ENCODE measurements at places on chromosomes 6 and 20.
A peak's percentile ranks its signal among the peaks of the same experiment; 100 is the strongest.

- no peak for DNase-seq
These were observed 82.1 kb downstream of the PSMG4 start for GRCh38 chr6:3340894-3341293.

GRCh38 chr20:39645131-39645530, 683.0 kb downstream of the DHX35 start:
- no peak for DNase-seq

GRCh38 chr6:44442833-44443444, 55.4 kb downstream of the CDC5L start:
- no peak for DNase-seq

- DNase-seq, result no peak
These were observed 26.2 kb downstream of the FOXF2 start for GRCh38 chr6:1415416-1416063.

GRCh38 chr20:15854911-15855310, 718.3 kb downstream of the KIF16B start:
- DNase-seq, result no peak

GRCh38 chr6:122553697-122554096, 56.5 kb upstream of the PKIB start:
- no peak for DNase-seq

DNA sequence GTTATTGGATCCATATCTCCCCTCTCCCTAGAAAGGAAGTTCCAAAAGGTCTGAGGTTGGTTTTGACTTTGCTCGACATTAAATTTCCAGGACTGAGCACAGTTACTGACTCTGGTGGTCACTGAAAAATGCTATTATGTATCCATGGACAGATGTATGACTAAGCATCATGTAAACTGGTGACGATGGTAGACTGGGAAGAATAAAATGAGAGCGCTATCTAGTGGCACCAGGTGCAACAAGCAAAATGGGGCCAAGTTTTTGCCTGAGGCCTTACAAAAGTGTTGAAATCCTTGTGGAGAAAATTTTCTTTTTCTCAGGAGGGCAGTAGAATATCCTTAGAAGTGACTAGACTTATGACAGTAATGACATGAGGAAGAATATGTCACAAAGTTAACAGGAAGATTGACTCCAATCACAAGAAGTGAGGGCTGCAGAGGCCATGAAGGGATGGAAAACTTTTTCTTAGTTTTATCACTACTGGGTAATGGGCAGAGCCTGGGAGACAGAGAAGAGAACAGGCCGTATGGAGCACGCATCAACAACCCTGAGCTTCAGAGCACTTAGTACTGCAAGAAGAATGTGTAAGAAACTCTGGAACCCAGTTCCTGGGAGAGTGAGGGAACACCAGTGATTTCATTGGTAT, 88.9 kb upstream of the ELOVL5 start:
- no peak for DNase-seq

DNA sequence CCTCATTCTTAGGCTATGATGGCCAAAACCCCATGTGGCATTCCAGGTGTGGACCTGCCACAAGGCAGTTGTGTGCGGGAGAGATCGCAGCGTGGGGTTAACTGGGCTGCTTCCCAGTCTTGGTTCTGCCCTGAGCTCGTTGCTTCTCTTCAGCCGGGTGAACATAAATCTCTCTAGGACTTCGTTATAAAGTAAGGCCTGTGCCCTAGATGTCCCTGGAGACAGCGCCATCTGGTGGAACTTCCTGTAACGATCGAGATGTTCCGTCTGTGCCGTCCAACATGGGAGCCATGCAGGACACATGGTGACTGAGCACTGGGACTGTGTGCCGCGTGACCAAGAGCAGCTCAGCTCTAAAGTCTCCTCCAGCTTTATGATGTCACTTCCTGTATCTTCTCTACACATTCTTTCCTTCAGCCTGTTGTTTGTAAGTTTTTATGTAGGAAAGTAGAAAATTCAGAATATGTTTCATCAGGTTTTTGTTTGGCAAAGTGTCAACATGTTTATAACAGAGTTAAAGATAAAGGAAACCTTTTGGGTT, 26.8 kb upstream of the RPP40 start:
- peak; percentile 64 for DNase-seq

DNA sequence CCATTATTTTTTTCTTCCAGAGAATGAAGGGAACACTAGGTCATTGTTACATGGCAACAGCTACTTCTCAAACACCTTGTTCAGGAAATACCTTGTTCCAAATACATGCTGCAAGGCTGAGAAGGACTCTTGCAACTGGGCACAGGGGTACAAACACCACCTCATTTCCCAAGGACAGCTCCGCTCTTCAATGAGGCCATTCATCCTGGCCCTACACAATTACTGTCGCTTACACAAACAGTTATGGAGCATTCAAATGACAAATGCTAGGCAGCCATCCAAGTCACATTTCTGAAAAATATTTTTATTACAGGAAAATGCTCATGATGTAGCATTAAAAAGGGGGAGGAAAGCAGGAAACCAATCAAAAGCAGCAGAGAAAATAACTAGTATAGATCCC, 611.9 kb downstream of the DHX35 start:
- DNase-seq, result no peak

DNA sequence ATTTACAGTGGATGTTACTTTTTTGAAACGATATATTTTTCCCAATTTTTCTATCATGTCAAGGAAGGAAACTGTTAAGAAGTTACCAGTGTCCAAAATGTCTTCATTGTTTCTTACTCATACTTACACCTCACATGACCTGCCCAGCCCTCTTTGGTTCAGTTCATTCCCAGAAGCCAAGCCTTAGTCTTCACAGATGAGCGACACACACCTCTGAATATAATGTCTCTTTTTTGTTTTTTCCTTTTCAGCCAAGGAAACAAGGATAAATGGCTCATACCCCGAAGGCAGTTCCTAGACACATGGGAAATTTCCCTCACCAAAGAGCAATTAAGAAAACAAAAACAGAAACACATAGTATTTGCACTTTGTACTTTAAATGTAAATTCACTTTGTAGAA, 225.2 kb downstream of the SMOC2 start:
- DNase-seq, result no peak

DNA sequence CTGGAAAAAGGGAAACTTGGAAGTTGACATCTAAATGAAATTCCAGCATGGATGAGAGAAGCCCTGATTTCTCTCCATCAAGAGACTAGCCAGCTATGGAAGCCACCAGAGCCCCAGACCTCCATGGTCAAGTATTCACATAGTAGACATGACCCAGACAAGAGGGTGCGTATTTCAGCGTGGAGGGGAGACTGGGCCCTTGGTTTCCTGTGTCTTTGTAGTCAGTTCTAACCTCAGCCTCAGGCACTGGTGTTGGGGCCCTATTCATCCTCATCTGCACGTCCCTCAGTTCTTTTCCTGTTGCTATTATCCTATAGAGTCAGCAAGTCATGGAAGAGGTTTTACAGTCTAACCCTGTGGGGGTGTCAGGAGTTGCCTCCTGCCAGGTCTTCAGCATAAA, 12.5 kb downstream of the GNL1 start:
- DNase-seq, result no peak

GRCh38 chr6:41046084-41046483, 3.8 kb downstream of the TSPO2 start:
- no peak for DNase-seq

DNA sequence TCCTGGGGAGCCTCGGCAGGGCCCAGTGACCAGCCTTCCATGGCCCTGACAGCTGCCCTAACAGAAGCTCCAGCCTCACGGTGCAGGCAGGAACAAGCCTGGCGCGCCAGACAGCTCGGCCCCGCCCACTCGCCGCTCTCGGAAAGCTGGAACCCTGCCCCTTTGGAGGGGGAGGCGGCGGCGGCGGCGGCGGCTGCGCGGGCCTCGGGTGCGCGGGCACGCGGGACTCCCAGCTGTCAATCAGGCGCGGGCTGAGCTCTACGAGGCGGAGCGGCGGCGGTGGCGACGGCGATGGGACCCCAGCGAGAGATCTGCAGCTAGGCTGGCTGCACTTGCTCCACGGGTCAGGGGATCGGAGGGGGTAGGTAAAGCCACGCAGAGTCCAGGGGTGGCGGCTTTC, at the start of gene NRSN1:
TSS of gene NRSN1 (plus strand) at position 236 of the 400 bp plus-strand sequence. CDS start 8,113 bp downstream, outside the sequence.
- DNase-seq, result peak; percentile 43

- DNase-seq, result no peak
These were observed 315.4 kb downstream of the ADGRG6 start for GRCh38 chr6:142617158-142617557.

DNA sequence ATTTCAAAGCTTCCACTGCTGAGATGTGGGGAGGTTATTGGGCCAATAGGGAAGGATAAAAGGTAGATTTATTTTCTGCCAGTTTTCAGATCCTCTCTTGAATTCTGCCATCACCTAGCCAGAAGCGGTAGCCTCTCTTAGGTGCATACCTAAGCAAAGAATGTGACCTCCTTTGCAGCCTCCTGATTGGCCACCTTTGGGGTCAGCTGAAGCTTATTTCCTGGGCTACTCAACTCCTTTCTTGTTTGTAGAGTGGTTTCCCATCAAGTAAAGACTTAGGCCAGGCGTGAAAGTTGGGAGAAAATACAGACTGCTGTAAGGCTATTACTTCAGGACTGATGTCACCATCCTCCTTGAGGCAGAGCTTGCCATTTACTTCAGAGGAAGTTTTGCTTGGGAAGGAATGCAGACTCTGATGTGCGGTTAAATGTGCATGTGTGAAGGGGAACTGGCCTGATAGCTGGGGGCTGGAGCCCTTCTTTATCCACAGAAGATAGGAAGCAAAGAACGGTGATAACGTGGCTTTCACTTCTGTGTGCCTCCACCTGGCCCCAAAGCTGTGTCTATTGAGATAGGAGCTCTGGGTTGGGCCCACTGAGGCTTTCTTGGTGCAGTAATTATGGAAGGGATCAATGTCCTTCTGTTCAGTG, 70.1 kb downstream of the TRMT11 start:
- no peak for DNase-seq

DNA sequence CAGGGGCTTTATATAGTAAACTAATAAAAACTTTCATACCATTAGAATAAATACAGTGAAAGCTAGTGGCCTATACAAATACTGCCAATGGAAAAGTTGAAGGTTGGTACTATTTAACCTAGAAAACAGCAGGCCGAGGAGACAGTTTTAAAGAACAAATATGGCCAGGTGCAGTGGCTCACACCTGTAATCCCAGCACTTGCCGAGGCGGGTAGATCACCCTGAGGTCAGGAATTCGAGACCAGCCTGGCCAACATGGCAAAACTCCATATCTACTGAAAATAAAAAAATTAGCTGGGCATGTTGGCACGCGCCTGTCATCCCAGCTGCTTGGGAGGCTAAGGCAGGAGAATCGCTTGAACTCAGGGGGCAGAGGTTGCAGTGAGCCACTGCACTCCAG, 24.8 kb downstream of the GLYATL3 start:
- DNase-seq, result no peak

DNA sequence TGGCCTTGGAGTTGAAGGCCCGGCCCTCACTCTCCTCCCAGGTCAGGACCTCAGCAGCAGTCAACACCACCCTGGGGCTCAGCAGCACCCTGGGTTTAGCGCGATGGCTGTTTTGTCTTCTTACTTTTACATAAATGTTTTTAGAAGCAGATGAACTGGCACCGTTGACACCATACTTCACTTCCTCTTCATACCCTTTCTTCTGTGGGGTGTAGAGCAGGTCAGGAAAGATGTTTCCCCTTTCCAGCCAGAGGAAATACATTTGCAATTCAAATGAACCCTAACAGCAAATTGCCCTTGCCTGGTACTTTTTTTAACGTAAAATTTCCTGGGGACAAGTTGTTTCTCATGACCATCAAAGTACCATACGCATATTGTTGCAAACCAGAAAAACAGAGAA, 54.7 kb upstream of the SNX9 start:
- DNase-seq, result no peak

DNA sequence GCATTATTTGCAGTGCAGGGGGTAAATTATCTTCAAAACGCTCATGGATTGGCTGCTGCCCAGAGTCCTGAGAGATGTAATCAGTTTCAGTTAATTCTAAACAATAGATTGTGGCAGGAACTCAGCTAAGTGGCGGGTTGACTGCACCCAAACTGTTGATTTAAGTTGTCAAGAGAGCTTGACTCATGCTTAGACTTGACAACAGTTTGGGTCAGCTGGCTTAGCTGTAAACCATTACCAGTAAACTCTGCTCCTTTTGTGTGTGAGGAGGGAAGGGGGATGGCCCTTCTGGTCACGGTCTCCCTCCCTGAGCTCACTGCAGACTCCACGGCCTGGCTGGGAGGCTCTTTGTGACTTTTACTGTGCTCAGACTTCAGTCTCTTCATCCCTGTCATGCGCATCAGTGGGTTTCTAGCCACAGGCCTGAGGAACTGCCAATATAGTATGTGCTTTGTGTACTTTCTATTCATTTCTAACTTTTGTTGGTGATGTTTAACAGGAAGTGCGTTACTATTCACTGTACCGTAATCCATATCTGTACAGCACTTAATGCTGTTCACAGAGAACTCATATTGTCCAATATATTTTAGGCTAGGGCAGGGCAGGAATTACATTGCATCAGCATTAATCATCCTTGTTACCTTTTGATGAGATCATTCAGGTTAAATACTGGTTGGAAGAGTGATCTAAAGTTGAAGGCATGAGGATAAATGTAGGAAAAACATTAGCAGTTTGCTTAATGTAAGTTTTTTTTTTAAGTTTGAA, 488.3 kb downstream of the CDKAL1 start:
- DNase-seq, result no peak

DNA sequence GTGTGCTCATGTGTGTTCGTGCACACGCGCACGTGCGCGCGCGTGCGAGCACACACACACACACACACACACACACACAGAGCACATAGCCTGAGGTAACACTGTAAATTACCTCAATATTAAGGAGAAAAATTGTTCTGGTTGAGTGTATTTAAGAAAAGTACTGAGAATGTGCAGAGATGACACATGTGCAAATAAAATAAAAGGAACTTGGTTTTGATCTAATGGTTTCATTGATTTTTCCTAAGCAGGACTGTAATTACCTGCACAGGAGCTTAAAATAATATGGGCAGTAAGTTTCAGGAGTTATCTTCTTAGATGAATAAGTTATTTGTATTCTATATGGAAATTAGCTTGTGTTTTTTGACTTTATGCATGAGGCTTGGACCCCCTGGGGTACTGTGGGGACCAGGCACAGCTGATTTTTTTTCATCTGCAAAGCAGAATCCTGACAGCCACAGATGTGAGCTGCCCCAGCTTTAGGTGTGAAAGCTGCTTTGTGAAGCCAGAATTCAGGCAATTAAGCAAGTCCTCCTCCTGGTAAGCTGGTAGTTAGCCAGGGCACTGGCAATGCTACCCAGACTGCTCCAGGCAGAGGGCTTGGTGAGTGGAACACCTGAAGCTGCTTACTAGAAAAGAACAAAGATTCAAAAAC, 1040.6 kb upstream of the CITED2 start:
- no peak for DNase-seq

- DNase-seq, result no peak
These were observed 83.6 kb downstream of the LCA5 start for GRCh38 chr6:79453558-79454042.

- DNase-seq, result no peak
These were observed 20.6 kb upstream of the BHLHE23 start for GRCh38 chr20:63027221-63027921.

DNA sequence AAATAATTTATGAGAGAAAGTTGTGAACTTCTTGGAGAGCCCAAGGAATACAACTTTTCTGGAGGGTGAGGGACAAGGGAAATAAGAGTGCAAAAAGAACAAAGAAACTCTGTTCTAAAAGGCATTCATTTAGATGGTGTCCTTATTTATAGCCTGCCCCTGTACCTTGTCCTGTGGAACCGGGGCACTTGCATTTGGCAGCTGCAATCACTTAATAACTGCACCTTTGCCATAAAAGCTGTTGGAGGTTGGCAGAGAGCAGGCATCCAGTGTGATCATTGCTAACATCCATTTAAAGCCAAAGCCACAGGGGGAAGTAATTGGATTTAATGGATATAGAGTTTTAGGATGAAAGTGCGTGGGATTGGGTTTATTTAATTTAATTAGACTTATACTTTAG, 50.8 kb upstream of the SGK1 start:
- no peak for DNase-seq

All from anterior cingulate cortex (tissue), 58 donors.